ENCODE measurements at places on chromosomes 1 and 21. TPM values are rescaled to one million over a fixed set of nuclear protein-coding genes. Genes with fewer than 3 reads are reported as not detected.

Gene CFAP107
- 0.12 TPM for total RNA-seq

Gene KRTAP11-1
- 0.41 TPM for total RNA-seq

Gene RAP1GAP
- total RNA-seq: 20.5 TPM

Gene NFIA
- total RNA-seq: 43.3 TPM

Gene PRR9
- not detected for total RNA-seq

Gene MAP1LC3C
- 1.9 TPM for total RNA-seq

Gene GRIK3
- total RNA-seq: 2.2 TPM

Data from metanephros (tissue), 2 donors.